ENCODE measurements at places on chromosomes 5 and 9.
A peak's percentile ranks its signal among the peaks of the same experiment; 100 is the strongest.

DNA sequence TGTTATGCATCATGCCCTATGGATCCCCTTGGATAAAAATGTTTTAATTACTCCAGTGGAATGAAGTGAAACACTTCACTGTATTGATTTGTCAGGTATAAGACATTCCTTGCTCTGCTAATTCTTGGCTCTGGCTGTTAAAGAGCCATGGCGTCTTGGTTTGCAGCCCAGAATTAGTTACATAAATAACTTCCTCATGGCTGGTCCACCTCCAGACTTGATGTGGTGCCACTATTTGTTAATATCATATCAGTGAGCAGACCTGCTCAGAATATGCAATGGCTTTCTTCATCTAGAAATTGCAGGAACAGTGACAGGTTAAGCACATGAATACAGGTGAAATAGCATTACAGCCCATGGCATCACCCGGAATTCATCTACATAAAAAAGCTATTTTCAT lies 446.9 kb upstream of the GRIN3A start:
- DNase-seq, result no peak

GRCh38 chr5:178145965-178146820 lies 7.5 kb downstream of the NHP2 start:
- DNase-seq, result peak; percentile 62

DNA sequence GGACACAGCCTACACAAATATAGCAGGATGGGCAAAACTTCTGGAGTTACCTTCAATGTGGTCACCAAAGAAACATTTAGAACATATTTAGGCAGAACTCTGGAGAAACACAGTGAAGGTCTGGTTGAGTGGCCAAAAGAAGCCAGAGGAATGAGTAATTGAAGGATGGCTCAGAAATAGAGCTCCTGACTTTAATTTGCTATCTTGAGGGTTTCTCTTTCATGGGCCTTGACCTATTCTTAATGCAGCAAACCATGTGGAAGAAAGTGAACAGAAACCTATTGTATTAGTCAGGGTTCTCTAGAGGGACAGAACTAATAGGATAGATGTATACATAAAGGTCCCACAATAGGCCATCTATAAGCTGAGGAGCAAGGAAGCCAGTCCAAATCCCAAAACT lies 650.5 kb downstream of the ACTL7B start:
- no peak for DNase-seq

DNA sequence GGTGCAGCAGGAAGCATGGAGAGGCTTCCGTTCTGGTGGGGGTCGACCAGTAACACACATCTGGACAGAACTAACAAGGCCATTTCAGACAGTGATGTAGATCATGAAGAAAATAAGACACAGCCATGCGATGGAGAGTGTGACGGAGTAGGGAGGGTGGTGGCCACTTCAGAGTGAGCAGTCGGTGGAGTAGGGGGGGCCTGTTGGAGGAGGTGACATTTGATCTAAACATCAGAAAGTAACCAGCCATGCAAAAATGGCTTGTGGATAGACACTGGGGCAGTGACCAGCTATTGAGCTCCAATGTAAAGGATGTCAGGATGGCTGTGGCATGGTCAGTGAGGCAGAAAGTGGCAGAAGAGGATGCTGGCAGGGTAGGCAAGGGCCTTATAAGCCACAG lies 65.9 kb downstream of the PPARGC1B start:
- no peak for DNase-seq

DNA sequence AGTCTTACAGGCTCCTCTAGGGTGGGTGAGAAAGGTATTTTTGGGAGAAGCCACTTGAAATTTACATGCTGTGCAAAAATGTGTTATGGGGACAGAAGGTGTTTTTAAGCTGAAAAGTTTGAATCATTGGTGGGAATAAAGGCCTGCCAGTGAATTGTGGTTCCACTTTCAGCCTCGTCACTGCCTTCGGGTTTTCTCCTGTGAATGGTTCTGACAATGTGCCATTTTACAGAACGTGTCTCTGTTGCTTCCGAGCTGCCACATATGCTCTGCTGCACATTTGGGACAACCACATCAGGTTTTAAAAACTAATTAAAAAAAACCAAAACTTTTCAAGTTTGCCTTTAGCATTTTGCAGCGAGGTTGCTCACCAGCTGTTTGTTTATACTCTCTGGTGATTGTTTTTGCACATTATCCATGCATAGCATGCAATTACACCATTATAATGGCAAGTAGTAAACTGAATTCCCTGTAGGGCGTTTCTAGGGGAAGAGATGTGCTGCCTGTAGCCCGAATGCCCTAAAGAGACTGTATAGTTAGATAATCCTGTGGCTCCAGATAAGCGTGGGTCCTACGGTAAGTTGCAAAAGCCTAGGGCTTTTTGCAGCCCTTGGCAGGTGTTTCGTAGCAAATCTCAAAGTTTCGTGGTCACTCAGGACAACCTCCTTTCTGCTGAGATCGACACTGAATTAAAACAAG lies 40.1 kb upstream of the SUB1 start:
- DNase-seq, result no peak

DNA sequence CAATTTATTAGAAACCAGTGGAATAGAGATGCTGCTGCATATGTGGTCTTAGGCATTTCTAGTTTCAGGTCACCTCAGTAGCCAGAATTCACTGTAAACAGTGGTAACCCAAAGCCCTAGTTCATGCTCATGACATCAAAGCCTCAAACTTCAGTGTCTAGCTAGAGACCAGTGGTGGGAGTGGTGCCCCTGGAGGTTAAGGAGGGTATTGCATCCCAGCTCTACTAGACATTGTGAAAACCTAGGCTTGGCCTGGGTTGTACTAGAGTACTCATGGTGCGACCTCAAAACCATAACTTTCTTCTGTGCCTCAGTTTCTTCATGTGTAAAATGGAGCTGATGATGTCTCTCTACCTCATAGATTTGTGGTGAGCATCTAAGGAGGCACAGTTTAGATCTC lies 18.8 kb downstream of the COL5A1 start:
- DNase-seq, result no peak

DNA sequence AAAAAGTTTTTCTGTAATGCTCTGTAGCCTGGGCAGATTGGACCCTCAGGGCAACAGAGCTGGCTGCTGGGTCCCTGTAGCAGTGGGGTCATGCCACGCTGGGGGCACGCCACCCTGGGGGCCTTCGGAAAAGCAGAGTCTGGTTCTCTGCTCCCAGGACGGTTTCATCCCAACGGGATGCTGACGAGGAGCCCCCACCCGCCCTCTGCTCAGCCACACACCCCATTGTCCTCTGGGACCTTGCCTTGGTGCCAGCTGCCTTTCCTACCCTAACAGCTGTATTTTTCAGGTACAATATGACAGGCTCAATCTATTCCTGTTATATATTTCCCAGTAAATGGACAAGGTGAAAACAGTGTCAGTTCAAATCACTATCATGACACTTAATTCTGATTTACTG lies 29.0 kb upstream of the MVB12B start:
- DNase-seq, result no peak

GRCh38 chr9:5442400-5443011 lies 4.8 kb upstream of the PLGRKT start:
- peak; percentile 23 for DNase-seq

All from large intestine (tissue), 12 donors.